ENCODE measurements at places on chromosomes 4 and X.

DNA sequence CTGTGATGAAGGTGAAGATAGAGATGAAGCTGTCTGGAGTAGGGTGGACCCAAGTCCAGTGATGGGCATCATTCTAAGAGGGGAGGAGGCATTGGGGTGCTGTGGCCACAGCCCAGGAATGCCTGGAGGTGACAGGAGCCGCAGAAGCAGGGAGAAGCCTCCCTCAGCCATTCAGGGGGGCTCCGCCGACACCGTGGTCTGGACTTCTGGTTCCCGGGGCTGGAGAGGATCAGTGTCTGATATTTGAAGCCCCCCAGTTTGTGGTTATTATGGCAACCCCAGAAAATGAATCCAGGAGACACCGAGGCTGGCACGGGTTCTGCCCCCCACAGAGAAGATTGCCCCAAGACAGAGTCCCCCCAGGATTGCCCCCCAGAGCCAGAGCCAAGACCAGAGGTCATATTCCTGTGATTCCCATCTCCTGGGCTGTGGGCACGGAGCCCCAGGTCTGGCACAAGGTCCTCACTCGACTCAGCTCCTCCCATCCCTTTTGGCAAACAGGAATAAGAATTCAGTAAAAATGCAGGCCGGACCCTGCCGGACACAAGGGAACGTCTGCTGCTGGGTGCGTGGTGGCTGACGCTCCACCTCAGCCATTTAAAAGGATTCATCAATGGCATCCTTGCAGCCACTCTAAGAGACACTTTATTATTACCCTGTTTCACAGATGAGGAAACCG lies 116.6 kb downstream of the CPZ start:
- no peak for DNase-seq

DNA sequence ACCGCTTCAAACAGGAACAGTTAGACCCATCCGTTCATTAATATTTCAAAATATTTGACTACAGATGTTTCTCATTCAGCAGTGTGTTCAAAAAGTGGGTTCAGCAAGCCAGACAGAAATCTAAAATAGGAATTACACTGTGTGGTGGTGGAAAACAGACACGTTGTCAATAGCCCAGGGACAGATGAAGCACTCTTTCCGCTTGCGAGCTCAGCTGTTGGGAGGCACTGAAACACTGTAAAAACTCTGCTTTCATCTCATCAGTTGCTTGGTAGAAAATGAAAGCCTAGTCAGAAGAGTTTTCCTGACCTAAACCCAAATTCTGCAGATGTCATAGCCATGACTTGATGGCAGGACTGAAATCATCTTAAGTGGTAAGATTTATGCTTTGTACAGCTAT lies 38.5 kb downstream of the LRP2BP start:
- no peak for DNase-seq

GRCh38 chr4:17189401-17189720 lies 290.9 kb upstream of the LDB2 start:
- DNase-seq, result no peak

- no peak for DNase-seq
These were observed 1.2 kb downstream of the SPCS3 start for GRCh38 chr4:176320976-176321361.

GRCh38 chrX:20230406-20230805 lies 36.3 kb downstream of the RPS6KA3 start:
- no peak for DNase-seq

GRCh38 chr4:153804722-153805121 lies 15.8 kb upstream of the SFRP2 start:
- DNase-seq, result no peak

GRCh38 chr4:89586318-89586717 lies 250.6 kb downstream of the SNCA start:
- no peak for DNase-seq

DNA sequence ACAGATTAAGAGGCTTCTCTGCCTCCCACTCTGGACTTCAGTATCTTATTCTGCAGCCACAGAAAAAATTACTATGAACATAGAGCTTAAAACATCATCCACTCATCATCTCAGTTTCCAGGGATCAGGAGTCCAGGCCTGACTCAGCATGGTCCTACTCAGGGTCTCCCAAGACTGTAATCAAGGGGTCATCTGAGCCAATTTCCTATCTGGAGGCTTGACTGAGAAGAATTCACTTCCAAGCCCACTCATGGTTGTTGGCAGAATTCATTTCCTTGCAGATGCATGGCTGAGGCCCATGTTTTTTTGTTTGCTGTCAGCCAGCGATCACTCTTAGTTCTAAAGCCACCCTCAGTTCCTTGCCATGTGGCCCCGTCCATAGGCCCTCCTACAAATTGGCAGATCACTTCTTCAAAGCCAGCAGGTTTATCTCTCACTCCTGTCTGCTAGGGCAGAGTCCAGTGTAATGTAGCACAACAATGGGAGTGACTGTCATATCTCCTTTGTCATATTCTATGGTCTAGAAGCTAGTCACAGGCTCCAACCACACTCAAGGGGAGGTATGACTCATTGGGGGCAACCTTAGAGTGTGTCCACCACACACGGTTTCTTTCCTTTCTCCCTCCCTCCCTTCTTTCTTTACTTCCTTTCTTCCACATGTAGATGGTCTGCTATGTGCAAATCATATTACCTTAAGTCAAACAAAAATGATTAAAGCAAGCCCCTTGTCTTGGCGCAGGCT lies 251.6 kb downstream of the QDPR start:
- no peak for DNase-seq

DNA sequence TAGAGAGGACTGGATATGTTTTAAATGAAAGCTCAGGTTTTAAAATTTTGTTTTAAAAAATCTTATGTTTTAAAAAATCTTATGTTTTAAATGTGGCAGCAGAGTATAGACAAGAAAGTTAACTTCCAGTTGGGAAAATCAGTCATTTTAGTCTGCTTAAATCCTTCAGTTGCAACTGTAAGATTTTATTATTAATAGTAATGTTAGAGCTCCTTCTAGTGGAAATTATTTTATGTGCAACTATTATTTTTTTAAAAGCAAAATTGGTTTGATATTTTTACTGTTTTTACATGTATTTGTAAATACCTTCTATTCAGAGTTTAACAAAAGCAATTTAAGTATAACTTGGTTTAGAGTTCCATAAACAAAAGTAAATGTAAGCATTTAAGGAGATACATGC lies 8.5 kb upstream of the NUDT6 start:
- DNase-seq, result no peak

DNA sequence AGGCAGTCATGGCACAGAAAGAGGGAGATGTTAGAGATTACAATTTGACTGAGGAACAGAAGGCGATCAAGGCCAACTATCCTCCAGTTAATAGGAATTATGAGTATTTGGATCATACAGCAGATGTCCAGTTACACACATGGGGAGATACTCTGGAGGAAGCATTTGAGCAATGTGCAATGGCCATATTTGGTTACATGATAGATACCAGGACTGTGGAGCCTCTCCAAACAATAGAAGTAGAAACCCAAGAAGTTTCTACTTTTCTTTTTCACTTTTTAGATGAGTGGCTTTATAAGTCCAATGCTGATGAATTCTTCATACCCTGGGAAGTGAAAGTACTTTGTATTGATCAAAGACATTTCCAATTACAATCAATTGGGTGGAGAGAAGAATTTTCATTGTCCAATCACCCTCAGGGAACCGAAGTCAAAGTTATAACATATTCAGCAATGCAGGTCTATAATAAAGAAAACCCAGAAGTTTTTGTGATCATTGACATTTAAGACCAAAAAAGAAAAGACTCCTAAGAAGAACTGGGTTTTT lies 139.1 kb downstream of the MAB21L2 start:
- no peak for DNase-seq

DNA sequence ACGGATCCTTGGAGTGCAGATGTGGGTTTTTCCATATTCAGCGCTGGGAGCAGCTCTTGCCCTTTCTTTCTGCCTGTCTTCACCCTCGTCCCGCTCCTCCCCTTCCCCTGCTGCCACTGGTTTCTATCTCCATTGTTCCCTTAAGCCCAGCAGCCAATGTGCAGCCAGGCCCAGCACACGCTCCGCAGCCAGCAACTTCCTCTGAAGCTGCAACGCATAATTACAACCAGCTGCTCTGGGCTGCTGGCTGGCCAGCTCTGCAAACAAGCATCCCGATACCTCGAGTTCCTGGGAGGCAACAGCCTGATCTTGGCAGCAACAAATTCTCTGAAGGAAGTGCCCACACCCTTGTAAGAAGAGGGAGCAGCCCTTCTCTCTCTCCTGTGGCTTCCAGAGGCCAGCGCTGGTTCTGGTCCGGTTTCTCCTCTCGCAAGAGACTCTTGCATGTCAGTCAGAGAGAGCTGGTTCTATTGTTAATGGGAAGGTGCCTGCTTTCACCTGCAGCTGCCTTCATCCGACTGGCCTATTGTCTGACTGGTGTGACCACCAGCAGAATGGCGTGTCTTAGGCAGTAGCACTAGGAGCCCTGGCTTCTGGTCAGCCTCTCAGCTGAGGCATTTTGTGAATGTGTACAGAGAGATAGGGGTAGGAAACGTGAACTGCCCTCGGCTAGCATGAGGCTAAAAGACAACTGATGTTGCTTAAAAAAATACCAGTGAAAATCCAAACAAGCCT lies 83.8 kb upstream of the MAML3 start:
- DNase-seq, result peak; percentile 74

DNA sequence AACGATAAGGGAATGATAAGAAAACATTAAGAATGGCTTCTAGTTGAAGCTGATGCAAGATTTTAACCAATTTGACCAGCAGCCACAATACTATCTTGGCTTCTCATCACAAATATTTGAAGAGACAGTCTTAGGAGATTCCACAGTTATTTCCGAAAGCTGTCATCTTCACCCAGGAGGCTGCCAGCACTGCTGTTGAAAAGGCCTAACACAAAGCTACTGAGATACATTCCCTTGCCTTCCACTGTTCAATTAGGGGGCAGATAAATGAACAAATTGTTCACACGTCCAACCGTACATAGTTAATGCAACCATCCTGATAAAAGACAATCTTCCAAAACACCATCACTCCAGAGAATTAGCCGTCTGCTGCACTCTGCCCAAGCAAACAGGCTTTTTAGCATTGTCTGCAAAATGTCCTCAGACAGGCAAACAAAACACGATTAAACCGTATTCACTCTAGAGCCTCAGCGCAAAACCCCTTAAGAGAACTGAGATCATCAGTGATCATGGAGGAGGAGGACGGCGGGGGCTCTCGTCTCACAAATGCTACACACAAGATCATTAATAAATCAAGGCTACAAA lies 189.8 kb upstream of the PSAPL1 start:
- DNase-seq, result no peak

GRCh38 chr4:86898562-86898961 lies 6.3 kb upstream of the C4orf36 start:
- no peak for DNase-seq

DNA sequence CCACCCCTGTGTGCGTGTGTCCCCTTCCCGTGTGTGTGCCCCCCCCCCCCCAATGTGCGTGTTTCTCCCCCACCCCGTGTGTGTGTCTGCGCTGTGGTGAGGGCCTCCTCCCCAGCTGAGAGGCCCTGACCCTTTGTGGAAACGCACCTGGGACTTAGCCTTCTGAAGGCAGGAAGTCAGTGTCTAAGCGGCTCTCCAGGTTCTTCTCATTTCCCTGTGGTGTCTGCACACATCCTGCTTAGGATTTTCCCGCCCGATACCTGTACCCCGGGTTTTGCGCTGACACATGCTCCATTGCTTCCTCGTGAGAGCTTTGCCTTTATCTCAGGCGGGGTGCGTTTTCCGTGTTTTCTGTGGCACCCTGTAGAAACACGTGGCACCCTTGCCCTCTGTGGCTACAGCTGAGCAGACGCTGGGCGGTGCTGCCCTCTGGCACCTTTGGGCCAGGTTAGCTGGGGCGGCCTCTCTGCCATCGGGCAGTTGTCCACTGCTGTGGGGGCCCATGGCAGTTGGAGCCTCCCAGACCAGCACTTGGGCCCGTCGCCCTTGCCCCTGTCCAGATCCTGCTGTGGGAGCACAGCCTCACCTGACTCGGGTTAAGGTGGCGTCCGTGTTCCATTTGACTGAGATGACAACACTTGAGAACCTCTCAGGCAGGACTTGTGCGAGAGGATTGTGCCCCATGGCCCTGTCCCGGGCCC lies 26.3 kb downstream of the MAEA start:
- DNase-seq, result no peak

DNA sequence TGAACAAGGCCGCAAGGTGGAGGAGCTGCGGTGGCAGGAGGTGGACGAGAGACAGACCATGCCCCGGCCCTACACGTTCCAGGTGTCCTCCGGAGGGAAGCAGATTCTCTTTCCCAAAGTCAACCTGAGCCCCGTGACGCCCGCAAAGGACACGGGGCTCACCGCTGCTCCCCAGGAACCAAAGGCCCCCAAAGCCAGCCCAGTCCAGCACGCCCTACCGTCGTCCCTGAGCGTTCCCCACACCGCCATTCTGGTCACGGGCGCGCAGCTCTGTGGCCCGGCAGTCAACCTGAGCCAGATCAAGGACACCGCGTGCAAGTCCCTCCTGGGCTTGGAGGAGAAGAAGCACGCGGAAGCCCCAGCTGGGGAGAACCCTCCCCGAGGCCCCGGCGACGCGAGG lies 72.2 kb downstream of the AASDH start:
- DNase-seq, result no peak

GRCh38 chr4:13427599-13428325 lies 56.4 kb downstream of the RAB28 start:
- DNase-seq, result no peak

GRCh38 chrX:139932073-139932900 lies 566 bp downstream of the ATP11C start:
- DNase-seq, result no peak

DNA sequence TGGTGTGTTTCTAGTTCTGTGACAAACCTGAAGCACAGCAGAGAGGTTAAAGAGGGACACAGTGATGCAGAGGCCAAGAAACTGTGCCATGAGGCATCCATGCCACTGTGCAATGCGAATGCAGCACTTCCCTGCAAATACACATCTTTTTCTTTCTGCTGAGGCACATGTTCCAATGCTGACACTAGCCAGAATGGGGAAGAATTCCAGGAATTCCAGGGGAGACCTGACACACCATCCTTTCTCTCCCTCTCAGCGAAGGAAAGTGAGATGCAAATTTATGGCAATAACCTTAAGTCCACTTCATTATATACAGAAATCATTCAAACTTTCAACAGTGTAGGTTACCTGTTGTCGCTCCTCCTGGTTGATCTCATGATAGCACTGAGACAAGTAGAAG lies 204.8 kb downstream of the LDB2 start:
- no peak for DNase-seq

DNA sequence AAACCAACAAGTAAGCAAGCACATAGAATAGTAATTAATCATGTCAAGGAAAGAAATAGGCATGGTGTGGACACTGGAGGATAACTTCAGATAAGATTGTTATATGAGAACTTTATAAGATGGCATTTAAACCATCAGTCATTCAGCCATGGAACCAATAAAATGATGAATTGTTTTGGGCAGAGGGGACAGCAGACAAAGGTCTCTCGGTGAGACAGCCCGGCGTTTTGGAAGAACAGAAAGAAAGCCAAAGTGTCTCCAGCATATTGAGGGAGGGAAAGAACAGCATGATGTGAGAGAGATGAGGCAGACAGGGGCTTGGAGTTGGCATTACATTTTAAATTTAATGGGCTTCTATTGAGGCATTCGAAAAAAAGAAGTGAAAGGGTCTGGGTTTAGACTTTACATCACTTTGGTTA lies 883 bp upstream of the PPM1K start:
- no peak for DNase-seq

- no peak for DNase-seq
These were observed 16.7 kb downstream of the ATP5ME start for GRCh38 chr4:657338-657833.

GRCh38 chrX:115350711-115351381 lies 61.3 kb downstream of the LUZP4 start:
- no peak for DNase-seq

Data from NT2/D1 (cell line).